ENCODE measurements at places on chromosomes 12 and 14.

DNA sequence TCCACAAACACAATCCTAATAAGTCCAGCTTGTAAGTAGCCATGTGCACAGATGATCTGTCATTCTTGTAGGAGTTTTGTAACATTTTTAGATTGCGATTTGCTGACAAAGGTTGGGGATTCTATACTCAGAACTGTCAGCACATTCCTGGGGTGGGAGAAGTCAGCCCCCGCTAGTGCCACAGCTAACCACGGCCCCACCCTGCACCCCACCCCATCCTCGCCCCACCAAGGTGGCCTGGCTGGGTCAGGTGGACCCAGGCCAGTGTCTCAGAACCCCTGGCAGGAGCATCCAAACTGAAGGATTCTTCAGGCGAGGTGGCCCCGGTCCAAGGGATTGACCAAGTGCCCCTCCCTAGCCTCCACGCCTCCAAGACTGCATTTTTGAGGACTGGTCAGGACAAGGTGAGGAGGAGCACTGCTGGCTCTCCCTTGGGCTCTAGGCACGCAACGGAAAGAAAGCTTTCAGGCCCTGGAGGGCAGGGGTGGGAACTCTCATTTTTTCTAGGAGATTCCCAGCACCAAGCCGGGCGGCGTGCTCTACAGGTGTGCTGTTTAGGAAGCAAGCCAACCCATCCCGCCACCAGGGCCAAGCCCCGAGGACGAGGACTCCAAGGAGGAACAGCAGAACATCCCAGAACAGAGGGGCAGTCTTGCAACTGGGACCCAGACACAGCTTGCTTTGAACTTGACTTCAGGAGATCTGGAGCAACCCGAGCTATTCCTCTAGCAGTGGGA is 172.8 kb downstream of the BCL11B start:
- no peak for DNase-seq

DNA sequence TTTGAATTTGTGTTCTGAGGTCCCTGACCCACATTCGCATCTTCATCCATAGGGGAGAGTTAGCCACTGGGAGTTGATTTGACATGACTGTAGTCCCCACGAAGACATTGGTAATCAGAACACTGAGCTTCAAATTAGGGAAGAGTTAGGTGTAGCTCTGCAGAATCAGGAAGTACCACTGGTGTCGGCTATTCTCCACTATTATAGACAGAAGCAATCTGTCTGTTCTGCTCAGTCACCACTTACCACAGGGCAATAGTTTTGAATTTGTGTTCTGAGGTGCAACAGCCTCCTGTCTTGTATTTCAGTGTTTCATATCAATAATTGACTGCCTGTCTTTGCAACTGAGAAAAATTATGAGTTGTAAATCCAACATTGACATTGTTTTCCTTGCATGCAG is 407.6 kb downstream of the LRFN5 start:
- DNase-seq = no peak

- no peak for DNase-seq
Observed at GRCh38 chr12:46414591-46415268, 42.2 kb upstream of the SLC38A2 start.

DNA sequence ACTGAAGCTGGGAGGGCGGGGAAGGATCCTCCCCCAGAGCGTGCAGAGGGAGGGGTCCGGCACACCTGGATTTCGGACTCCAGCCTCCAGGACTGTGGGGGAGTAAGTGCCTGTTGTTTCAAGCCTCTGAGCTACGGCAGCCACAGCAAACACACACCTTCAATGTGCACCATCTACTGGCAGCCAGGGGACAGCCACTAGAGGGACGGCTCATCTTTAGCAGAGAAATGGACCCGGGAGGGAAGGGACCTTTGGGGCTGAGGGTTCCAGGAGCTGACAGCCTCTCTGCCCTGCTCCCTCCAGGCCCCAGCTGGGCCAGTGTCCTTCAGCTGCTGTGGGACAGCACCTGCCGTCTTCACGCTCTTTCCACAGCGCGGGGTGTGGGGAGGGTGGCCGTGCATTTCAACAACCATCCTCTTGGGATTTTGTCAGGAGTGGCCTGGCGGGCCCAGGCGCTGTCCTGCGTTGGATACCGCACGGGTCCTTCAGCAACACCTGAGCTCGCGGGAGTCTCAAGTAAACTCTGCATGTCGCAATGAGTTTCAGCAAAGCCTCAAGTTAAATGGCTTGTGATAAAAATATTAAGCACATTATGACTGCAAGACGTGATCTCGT is 209.2 kb upstream of the C14orf180 start:
- no peak for DNase-seq

GRCh38 chr14:23376482-23377197 is at the start of gene CMTM5:
TSS of gene CMTM5 (plus strand) at chr14:23377046. CDS start at chr14:23377252, 206 bp downstream.
- no peak for DNase-seq

DNA sequence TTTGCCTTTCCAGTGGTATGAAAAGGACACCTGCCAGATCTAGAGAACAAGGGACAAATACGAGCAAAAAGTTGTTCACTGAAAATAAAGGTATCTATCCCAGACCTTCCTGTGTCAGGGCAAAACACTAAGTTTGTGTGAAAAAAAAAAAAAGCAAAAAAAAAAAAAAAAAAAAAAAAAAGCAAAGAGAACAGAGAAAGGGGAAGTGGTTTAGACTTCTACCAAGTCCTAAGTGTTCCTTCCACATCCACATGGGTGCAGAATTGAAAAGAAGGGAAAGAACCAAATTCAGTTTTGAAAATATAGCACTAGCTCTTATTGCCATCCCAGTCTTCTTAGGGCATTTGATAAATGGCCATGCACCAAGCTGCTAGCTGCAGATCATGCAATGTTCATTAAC is 41.7 kb downstream of the ZCRB1 start:
- no peak for DNase-seq

- no peak for DNase-seq
Observed at GRCh38 chr12:128073937-128074336, 193.0 kb upstream of the TMEM132C start.

GRCh38 chr12:26152507-26153102 is 27.8 kb upstream of the BHLHE41 start:
- DNase-seq = no peak

- no peak for DNase-seq
Observed at GRCh38 chr12:104796475-104796862, 161.6 kb downstream of the SLC41A2 start.

GRCh38 chr14:82223276-82223675 is 689.6 kb upstream of the SEL1L start:
- no peak for DNase-seq

- DNase-seq = no peak
Observed at GRCh38 chr14:28777471-28778137, 11.0 kb downstream of the FOXG1 start.

DNA sequence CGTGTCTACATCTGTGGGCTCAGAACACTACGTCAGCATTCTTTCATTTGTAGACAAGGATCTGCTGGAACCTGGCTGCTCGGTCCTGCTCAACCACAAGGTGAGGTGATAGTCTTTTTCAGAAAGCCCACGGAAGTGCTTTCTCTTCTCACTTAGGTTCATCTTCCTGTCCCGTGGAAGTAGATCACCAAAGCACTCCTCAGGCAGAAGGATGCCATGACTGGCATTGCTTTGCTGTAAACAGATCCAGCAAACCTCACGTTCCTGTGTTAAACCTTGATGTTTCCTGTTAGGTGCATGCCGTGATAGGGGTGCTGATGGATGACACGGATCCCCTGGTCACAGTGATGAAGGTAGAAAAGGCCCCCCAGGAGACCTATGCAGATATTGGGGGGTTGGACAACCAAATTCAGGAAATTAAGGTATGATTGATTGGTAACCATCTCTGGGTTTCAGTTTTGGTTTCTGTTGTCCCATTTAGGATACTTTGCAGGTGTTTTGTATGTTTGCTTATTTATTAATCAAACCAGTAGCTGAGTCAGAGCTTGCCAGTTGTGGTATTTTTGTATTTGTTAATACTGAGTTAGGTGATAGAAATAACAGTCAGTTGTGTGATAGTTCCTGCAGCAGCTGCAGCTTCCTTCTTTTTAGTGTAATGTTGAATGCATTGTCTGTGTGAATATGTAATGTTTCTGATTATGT is 7.5 kb downstream of the PSMC1 start:
- no peak for DNase-seq

- no peak for DNase-seq
Observed at GRCh38 chr12:120890963-120891362, 13.2 kb downstream of the SPPL3 start.

Measured in stimulated activated CD4-positive, alpha-beta T cell treated with anti-CD3 and anti-CD28 coated beads, Interleukin-1b, Interleukin-23, amount 100 ng/mL, for 1 hour (primary cell).